ENCODE measurements at places on chromosomes 1 and 21.

GRCh38 chr1:203888807-203889251, 27.4 kb downstream of the SNRPE start:
- no peak for DNase-seq

DNA sequence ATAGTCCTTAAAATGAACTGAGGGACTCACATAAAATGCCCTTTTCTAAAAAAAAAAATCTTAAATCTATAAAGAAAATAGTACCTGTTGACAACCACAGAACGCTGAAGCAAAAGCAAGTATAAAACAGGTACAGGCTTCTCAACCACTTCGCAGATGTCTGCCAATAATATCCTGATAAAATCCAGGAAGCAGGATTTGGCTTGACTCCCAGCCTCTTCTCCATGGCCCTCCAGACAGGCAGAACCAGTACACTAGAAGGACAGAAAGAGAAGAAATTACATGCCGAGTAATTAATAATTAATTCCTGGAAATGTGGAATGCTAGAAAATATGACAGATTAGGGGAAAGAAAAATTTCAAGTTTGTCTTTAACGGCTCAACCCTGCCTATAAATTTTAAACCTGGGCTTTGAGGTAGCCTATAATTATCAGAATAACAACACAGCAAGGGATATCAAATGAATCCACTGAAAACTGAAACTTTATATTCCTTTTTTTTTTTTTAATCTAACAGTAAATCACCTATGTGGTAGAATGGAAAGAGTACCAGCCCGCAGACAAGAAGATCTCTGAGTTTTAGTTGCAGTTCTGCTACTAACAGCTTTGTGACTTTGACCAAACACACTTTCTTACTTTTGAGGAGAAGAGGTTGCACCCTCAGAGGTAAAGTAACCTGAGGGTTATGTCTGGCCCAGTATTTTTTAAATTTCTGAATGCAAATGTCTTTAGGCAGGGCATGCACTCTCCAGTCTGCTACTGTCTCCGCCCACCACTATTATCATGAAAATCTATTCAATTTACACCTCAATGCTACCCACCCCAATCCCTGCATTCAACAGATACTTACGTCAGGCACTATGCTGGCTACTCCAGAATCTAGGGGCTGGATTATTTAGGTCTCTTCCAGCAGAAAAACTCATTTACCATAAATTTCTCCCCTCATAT, 2.7 kb downstream of the KIAA0319L start:
- DNase-seq: no peak

DNA sequence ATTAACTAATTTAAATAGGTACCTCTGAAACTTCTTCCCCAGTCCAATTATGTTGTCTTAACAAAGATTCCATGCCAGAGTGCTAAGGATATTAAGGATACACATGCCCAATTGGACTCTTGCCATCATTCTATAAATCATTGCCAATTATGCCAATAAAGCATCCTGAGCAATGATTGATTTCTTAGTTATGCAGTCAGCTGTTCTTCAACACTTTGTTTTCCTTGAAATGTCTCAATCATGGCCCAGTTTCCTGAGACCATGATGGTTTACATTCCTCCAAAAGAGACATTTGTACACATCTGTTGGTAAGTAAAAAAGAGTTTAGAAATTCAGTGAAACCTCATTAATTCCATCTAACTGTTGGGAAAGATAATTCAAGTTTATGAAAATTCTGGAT, 180.4 kb upstream of the PKN2 start:
- DNase-seq: no peak

GRCh38 chr1:157176016-157176415, 37.8 kb upstream of the ETV3 start:
- DNase-seq: no peak

DNA sequence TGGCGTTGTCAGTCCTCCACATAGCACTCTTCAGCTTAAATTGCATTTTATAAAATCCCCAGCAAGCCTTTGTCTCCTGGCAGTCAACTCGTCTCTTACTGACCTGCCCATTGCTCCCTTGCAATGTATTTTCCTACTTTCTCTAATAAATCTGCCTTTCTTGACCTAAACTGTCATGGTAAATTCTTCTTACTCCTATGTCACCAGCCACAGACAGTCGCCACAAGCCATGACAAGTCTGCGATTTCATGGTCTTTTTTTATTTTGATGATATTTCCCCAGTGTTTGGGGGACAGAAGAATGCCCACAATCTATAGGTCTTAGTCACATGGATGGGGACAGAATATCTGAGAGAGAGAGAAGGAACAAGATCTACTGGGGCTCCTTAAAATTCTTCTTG, 8.4 kb downstream of the IFNAR2 start:
- DNase-seq: no peak

GRCh38 chr1:202270871-202271326, 70.8 kb downstream of the UBE2T start:
- no peak for DNase-seq

GRCh38 chr1:25804244-25804963, 4.4 kb downstream of the SELENON start:
- DNase-seq: no peak

DNA sequence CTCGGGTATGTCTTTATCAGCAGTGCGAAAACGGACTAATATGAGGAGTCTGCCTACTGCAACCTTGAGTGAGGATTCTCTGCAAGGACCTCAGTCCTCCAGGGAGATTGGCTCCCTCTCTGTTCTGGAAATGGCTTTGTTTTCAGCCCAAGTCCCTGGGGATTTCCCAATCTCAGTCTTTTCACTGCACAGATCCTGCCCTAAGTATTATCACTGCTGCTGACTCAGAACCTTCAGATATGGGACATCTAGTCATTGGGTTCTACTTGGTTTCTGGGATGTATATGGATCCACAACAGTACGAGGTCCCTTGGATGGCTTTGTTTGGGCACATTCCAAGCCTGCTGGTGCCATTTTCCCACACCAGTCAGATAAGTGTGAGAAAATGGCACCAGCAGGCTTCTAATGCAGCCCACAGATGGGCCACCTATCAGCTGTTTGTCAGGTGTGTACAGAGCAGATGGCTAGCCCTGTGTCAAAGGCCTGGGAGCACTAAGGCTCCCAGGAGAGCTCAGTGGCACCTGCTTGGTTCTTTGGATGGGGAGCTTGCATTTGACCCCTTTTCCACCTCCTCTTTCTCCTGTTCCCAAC, 27.4 kb downstream of the ELF3 start:
- DNase-seq: no peak

GRCh38 chr1:31861346-31861745, 45.5 kb upstream of the SPOCD1 start:
- no peak for DNase-seq

DNA sequence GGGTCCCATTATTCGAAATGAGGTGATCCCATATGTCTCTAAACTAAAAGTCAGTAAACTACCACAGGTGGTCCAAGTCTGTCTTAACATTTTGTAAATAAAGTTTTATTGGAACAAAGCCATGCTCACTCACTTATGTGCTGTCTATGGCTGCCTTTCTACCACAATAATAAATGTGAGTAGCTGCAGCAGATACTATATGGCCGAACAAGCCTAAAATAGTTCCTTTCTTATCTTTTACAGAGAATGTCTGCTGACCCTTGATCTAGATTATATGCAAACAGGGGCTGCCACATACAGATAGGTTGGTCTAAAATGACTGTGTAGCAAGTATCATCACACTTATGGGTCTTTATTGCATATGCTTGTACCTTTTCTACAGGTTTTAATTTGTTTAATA, 140.0 kb downstream of the VAV3 start:
- DNase-seq: no peak

- DNase-seq: no peak
These were observed 160.7 kb upstream of the KLHDC7A start for GRCh38 chr1:18320051-18320450.

- DNase-seq: no peak
These were observed 52.7 kb upstream of the GRHL3 start for GRCh38 chr1:24266398-24266941.

- DNase-seq: no peak
These were observed 2.6 kb downstream of the AIDA start for GRCh38 chr1:222709700-222710153.

GRCh38 chr1:236302941-236303340, 21.2 kb upstream of the ERO1B start:
- DNase-seq: no peak

GRCh38 chr1:209899948-209900347, 38.1 kb upstream of the SYT14 start:
- no peak for DNase-seq

- DNase-seq: no peak
These were observed 13.9 kb downstream of the ATF3 start for GRCh38 chr1:212622467-212622866.

DNA sequence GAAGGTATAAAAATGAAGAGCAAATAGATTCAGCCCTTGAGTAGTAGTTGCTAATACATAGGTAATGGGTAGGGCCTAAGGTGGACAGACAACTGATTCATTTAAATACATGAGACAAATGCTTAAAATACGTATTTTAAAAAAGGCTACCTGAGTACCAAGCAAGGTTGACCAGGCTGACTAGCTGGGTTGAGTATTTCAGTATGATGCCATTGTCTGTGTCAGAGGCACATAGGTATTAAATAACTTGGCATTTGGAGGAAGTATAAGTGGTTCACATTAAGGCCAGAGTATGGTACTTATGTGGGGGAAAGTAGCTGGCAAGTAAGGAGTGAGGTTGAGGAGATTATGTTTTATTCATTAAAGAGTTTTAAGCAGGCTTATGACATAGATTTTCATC, 19.4 kb downstream of the NEK7 start:
- no peak for DNase-seq

GRCh38 chr1:110631836-110632620, 25.9 kb upstream of the KCNA2 start:
- no peak for DNase-seq

DNA sequence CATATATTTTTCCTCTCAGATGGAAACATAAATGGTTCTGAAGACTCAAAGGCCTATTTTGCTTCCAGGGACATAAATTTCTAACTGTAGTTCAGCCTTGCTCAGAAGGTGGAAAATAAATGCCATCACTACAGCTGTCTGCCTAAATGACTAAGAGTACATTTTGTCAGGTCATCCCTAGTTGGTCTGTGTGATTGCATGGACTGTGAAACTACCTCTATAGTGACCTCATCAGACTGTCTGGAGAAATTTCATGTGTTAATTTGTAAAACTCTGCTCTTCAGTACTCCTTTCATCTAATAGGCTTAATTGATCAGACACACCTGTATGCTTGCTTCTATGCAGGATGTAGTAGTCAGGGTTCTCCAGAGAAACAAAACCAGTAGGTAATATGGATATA, 886.9 kb downstream of the AMY1C start:
- DNase-seq: no peak

DNA sequence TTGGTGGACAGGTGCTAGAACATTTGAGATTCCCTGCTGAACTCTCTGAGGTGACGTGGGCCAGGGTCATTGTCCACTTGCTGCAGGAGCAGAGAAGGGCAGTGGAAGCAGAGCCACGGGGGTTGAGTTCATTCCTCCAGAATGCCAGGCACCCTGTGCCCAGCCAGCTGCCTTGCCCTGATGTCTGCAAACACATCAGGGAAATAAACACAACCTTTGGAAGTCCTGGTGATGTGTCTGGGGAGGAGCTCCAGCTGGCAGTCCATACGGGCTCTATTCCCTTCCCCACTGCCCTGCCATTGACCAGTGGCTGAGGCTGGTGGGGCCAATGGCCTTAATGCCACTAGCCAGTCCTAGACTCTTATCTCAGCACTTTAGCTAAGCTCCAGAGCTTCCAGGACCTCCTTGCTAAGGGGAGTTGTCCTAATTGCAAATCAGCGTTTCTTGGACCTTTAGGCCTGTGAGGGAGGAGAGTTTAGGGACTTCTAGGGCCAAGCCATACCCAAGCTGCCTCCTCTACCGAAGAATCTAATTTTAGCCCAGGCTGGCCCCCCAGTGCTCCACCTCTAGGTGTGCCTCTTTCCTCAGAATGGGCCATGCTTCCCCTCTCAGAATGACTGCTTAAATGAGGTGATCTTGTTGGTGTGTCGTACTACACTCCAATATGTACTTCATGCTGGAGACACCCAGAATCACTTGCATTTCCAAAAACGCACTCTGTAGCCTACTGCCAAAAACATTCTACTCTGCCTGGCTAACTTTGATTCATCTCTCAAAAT, 25.9 kb upstream of the MFSD2A start:
- DNase-seq: no peak

- no peak for DNase-seq
These were observed 15.5 kb downstream of the TNFRSF8 start for GRCh38 chr1:12078575-12078937.

- DNase-seq: no peak
These were observed 859 bp downstream of the NFASC start for GRCh38 chr1:204871405-204872037.

GRCh38 chr21:27519361-27519760, 552.5 kb upstream of the ADAMTS5 start:
- no peak for DNase-seq

- DNase-seq: no peak
These were observed 56.3 kb upstream of the ECE1 start for GRCh38 chr1:21346365-21347071.

DNA sequence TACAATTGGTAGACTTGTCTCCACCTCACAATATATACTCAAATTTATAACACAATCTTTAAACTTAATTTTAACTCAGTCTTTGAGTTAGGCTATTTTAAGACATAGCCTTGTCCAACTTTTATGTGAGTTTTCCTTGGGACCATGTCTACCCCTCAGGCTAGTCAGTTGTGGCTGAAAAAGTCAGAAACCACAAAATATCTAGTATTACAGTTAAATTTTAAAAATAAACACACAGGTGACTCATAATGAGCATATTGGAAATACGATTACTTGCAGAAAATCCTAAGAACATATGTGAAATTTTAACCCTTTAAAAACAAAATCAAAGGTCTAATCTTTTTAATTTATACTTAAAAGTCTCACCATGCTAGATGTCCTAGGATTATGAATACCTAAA, 4.8 kb upstream of the ASB17 start:
- DNase-seq: no peak

DNA sequence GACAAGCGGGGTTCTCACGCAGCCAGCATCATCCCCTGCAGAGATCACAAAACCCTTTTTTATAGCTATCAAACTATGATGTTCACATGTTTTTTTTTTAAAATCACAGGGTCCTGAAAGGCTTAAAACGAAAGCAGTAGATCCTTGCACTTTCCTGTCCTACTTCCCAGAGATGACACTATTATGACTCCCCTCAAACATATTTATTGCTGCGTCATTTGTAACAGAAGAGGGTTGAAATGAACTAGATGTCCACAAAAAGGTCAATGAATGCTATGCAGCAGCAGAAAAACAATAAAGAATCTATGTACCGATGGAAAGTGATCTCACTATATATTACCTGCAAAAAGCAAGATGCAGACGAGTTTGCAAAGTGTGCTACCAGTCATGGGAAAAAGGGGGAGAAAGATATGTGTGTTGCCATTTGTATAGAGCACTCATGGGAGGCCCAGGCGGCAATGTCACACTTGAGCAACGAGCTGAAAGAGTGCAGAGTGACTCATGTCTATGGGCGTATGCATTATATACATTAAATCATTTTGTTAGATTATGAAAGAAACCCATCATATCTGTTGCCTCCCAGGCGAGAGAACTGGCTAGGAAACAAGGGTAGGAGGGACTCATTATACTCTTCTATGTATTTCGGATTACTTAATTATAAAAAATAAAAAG, 68.9 kb upstream of the PARP1 start:
- no peak for DNase-seq

Data from activated CD8-positive, alpha-beta memory T cell treated with anti-CD3 and anti-CD28 coated beads for 4 hours (primary cell).